ENCODE measurements at places on chromosomes 3 and 15.

DNA sequence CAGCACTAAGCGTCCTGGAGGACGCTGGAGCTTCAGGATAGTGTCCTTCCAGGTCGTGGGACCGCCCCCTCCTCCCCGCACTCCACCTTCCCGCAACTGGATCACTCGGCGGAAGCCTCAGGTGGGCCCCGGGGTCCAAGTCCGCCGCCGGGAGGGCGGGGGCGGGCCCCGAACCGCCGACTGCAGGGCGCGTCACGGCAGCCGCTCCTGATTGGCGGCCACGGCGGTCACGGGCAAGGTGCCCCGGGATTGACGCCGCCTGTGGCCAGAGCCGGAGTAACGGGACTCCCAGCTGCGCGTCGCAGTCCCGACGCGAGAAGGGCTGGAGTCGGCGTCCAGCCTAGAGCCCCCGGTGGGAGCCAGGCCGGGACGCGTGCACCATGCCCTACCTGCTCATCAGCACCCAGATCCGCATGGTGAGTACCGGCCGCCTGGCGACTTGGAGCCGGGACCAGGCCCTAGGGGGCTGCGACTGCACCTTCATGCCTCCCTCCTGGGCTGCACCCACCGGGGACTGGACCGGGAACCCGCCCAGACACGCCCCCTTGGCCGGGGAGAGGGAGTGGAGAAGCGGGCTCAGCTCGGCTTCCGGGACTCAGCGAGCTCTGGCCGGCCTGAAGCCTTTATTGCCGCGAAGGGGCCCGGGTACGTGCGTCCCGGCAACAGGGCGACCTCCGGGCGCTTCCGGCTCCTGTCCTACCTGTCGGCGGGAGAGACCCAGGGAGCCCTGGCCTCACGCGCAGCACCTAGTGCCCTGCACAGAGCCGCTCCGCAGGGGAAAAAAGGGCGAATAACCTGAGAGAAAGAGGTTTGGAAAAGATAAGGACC is at the start of gene GCHFR:
Gene GCHFR (plus strand): TSS at position 268 of the 828 bp plus-strand sequence. CDS start 113 bp downstream, at position 381.
- DNase-seq: no peak

- no peak for DNase-seq
These were observed 113.5 kb upstream of the SLC7A14 start for GRCh38 chr3:170699158-170700053.

- no peak for DNase-seq
These were observed 30.3 kb upstream of the BCL6 start for GRCh38 chr3:187775549-187775948.

GRCh38 chr3:95460274-95460673 is 1354.1 kb upstream of the EPHA6 start:
- no peak for DNase-seq

DNA sequence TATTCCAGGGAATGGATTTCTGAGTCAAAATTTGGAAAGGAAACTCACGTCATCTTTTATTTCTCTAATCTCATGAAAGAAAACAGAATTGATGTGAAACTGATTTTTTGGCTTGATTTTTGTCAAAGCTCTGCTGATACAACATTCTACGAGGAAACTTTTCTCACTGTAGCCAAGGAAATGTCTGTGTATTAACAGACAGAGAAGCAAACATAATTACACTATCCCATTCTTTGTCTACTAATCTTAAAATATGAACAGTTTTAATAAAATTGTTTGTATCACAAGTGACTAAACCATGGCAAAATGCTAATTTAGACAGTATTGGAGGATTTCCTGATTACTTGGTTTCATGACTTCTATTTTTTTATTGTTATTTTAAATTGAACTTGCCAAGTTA is 1437.0 kb downstream of the OTOL1 start:
- DNase-seq: no peak

GRCh38 chr15:36844534-36844998 is 255.8 kb downstream of the MEIS2 start:
- no peak for DNase-seq

GRCh38 chr15:90660195-90660998 is 56.7 kb upstream of the BLM start:
- DNase-seq: peak; percentile 67

- no peak for DNase-seq
These were observed 30.8 kb downstream of the LIPC start for GRCh38 chr15:58462547-58462946.

- DNase-seq: no peak
These were observed 35.0 kb upstream of the TATDN2 start for GRCh38 chr3:10213156-10213792.

GRCh38 chr15:58932710-58933280 is 684 bp downstream of the SLTM start:
- no peak for DNase-seq

DNA sequence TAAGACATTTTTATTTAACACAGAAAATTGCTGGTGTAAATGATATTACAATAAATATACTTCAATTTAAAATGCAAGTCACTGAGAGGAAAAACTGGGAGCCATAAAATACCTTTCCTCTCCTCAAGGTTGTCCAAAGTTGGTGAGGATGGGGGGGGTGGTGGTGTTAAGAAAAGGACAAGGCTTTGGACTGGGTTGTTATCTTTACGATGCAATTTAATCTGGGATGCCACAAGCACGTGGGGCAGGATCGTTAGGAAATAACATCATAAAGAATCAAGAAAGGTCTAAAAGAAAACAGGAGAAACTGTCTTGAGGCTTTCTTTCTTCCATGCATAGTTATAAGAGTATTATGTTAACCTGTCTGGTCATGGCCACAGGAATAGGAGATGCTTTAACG is 66.9 kb downstream of the NMNAT3 start:
- DNase-seq: no peak

GRCh38 chr15:91941871-91942658 is 88.6 kb downstream of the SLCO3A1 start:
- DNase-seq: no peak

- DNase-seq: no peak
These were observed 647.1 kb downstream of the NTRK3 start for GRCh38 chr15:87609474-87609873.

DNA sequence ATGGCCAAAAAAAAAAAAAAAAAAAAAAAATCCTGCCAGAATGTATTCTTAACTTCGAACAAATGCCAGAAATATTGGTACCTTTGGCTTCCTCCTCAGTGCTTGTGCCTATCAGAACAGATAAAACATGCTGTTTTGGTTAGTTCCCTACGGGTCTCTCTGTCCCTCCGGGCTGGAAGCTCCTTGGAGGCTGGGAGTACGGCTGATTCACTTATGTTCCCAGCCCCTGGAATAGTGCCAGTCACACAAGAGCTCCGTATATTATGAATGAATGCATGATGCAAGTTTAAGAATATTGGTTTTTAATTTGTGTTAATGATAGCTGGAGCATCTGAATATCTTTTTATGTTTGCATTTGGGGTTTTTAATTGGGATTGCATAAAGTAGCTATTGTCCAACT is 44.0 kb downstream of the NR2F2 start:
- DNase-seq: no peak

DNA sequence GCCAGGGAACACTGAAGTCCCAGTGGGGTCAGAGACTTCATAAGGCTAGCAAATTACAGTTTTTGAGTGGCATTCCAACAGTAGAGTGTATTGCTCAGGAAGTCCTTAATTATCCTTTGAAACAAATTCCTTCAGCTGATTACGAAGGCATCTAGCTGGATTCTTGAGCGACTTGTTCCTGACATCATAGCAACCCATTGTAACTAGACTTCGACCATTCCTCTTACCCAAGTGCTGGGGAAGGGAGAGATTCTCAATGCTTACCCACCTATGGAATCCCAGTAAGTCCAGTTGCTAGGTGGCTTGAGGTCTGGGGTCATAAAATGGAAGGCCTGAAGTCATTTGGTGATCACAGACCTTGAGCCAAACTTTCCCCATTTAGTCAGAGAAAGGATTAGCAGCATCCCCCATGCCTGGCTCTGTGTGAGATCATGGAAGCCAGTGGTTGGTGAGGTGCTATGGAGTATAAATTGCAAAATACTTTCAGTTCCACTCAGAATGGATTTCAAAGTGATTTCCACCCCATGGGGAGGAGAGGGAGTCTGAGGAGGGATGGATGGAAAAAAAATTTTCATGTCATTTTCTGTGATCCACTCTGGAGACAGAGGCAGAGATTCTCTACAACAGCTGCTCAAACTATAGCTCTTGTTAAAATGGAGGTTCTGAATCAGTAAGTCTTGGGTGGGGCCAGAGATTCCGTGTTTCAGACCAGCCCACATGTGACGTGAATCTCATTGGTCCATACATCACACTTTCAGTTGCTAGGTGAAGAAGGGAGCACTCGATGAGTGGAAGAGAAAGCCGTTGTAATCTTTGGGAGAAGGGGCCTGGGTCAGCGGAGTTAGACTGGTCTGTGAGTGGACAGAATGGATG is 45.7 kb downstream of the CD86 start:
- DNase-seq: no peak

- no peak for DNase-seq
These were observed 12.2 kb downstream of the ZIC1 start for GRCh38 chr3:147421184-147421912.

DNA sequence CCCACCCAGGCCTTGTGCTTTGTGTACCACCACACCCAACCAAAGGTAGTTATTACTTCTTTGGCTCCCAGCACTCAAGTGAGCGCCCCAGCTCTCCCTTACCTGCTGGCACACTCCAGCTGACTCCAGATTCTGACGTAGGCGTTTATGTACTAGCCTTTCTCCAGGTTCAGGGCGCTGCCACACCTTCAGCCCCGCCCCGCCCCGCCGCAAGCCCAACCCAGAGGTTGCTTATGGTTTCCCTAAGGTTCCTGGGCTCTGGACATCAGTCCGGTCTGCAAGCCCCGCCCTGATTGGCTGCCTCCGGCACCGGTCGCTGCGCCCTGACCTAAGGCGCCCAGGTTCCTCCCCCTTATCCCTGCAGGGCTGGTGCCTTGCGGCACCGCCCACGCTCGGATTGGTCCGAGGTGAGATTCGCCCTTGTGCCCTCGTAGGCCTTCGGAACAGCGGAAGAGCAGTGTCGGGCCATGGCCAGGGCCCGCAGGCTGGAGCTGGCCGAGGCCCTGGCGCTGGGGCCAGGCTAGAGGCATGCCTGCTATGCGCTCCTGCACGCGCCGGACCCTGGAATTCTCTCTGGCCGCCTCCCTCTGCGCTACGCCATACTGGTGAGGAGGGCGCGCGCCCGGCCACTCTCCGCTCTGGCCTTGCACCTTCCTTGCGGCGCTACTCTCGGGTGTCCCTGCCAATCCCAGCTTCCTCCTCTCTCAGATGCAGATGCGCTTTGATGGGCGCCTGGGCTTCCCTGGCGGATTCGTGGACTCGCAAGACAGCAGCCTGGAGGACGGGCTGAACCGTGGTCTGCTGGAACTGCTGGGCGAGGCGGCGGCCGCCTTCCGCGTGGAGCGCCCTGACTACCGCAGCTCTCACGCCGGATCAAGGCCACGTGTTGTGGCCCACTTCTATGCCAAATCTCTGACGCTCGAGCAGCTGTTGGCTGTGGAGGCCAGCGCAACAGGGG is 19.8 kb upstream of the NUDT16 start:
- DNase-seq: no peak

DNA sequence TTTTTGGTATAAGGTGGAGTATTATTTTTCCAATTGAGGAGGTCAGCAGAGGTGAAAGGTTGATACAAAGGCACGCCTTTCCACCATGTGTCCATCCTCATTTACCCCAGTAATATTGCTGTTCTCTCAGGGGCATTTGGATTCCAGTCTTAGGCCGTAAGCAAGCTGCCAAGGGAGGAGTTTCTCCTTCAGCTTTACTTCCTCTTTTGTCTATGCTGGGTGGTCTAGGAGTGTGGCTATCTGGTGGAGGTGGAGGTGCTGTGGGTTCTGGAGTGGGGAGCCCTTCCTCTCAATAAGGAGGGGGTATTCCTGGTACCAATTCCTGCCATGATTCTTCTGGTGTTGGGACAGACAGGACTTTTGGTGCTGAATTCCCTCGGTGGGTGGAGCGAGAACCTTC is 340.6 kb downstream of the KCNH8 start:
- no peak for DNase-seq

DNA sequence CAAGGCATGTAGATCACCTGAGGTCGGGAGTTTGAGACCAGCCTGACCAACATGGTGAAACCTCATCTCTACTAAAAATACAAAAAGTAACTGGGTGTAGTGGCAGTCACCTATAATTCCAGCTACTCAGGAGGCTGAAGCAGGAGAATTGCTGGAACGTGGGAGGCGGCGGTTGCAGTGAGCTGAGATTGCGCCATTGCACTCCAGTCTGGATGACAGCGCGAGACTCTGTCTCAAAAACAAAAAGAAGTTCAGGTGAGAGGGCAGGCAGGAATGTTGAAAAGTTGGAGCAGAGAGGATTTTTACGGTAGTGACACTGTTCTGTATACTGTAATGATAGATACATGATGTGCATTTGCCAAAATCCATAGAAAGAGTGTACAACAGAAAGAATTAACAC is 31.7 kb downstream of the GXYLT2 start:
- no peak for DNase-seq

DNA sequence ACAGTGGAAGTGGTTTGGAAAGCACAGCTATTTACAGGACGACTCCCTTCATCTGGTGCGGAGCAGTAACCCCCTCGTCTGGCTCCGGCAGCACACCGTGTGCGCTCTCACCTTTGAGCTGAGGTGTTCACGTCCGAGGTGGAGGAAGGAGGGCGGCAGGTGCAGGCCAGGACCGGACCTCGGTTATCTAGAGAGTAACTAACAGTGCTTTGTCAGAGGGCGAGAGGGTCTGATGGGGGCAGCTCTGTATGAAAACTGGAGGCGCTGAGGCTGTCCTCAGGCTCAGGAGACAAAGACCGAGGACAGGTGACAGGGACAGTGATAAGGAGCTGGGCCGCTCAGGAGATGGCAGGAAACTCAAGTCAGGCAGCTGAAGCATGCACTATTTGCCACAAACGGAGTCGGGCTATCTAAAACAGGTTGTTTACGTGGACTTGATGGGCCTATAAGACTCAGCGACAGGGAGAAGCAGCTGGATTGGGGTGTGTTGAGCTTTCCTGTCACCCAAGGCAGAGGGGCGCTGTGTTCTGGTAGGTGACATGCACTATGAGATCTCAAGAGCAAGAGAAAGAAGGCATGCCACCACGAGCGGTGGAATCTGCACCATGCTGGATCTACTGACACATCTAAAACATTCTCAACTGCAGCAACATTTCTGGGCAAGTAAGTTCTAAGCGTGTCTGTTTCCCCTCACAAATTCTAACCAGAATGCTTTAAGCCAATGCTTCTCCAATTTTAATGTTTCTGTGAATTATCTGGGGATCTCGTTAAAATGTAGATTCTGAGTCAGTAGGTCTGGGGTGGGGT is 155.2 kb downstream of the XXYLT1 start:
- DNase-seq: no peak

GRCh38 chr15:94610485-94610884 is 379.1 kb downstream of the MCTP2 start:
- DNase-seq: no peak

GRCh38 chr3:156449710-156450574 is 105.0 kb downstream of the SSR3 start:
- no peak for DNase-seq

- DNase-seq: no peak
These were observed 117.0 kb downstream of the FOXP1 start for GRCh38 chr3:71466483-71466882.

- DNase-seq: no peak
These were observed 372.1 kb downstream of the MAGI1 start for GRCh38 chr3:65666448-65667091.

- no peak for DNase-seq
These were observed 3.3 kb downstream of the STAB1 start for GRCh38 chr3:52498137-52499054.

- peak; percentile 20 for DNase-seq
These were observed 40.2 kb downstream of the IDH2 start for GRCh38 chr15:90062023-90062442.
